ENCODE measurements at places on chromosomes 13 and 19. TPM values are rescaled to one million over a fixed set of nuclear protein-coding genes. Genes with fewer than 3 reads are reported as not detected.

The LGALS13 gene
- total RNA-seq, result not detected

The TSSK6 gene
- 0.32 TPM for total RNA-seq

GRCh38 chr13:106560821-106561220 lies 7.1 kb downstream of the ARGLU1 start:
- DNase-seq, result no peak

GRCh38 chr13:48562296-48563066 lies 29.6 kb upstream of the RCBTB2 start:
- no peak for DNase-seq

DNA sequence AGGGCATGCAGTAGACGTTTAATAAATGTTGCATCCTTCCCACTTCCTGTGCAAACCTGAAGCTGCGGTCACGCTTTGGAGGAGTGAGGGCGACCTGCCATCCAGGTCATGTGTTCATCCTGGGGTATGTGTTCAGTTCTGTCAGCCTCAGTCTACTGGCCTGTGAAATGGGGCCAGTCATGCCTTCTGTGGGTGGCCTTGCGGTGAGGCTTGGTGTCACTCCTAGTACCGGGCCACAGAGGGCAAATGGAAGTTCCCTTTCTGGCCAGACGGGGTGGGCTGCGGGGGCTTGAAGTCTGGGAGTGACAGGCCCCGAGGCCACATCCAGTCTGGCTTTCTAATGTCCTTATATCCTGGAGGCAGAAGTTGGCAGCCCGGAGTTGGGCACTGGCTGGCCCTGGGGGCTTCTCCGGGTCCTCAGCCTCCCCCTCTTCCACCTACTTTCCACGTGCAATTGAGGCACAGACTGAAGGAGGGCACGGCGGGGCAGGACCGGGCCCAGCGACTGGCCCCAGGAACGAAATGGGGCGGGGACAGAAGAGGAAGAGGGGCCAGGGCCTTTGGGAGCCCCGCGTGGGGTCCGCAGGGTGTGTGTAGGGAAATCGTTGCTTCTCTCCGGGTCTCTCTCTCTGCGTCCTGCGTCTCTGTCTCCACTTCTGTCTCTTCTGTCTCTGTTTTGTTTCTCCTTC lies 11.1 kb downstream of the PDE4A start:
- peak; percentile 68 for DNase-seq

Measured in Right ventricle myocardium inferior (tissue), 1 donor.